Stimulated activated CD4-positive, alpha-beta T cell treated with anti-CD3 and anti-CD28 coated beads, TNF-alpha, amount 100 ng/mL, for 1 hour (primary cell): ENCODE measurements at places on chromosomes 5 and 9.
A peak's percentile ranks its signal among the peaks of the same experiment; 100 is the strongest.

DNA sequence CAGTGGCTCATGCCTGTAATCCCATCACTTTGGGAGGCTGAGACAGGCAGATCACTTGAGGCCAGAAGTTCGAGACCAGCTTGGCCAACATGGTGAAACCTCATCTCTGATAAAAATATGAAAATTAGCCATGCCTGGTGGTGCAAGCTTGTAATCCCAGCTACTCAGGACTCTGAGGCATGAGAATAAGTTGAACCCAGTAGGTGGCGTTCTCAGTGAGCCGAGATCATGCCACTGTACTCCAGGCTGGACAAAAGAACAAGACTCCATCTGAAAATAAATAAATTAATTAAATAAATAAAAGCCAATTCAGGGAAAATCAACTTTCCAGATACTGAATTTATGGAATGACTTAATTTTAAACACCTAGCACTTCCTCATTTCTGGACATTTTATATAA, 1722.1 kb downstream of the MAT2B start:
- no peak for DNase-seq

GRCh38 chr9:83422527-83422926, 115.7 kb downstream of the FRMD3 start:
- no peak for DNase-seq

DNA sequence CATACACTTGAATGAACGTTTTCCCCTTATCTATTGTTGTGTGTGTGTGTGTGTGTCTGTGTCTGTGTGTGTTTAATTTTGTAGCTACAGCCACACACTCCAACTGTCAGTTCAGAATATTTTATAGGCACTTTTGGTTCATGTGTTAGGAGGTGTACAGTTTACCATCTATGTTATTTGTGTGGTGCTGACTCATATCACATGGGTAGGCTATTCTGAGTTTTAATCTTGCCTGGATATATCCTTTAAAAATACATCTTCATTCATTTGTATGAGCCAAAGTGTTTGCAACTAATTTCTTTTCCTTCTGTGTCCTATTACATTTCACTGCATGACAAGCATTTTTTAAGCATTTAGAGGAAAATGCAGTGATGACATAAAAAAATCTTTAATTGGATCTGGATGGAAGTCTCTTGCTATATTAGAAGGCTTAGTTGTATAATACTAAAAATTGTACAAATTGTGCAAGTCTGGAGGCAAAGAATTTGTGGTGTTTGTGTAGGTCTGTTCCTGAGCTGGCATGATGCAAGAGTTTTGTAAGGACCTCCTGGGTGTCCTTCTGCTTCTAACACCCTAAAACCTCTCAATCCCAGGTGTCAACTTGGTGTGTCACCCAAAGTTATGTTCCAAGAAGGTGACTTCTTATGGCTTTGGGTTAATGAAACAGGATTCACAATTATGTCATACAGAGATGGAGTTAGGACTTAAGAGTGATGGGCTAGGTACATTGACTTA, 52.4 kb upstream of the HMHB1 start:
- DNase-seq, result no peak

DNA sequence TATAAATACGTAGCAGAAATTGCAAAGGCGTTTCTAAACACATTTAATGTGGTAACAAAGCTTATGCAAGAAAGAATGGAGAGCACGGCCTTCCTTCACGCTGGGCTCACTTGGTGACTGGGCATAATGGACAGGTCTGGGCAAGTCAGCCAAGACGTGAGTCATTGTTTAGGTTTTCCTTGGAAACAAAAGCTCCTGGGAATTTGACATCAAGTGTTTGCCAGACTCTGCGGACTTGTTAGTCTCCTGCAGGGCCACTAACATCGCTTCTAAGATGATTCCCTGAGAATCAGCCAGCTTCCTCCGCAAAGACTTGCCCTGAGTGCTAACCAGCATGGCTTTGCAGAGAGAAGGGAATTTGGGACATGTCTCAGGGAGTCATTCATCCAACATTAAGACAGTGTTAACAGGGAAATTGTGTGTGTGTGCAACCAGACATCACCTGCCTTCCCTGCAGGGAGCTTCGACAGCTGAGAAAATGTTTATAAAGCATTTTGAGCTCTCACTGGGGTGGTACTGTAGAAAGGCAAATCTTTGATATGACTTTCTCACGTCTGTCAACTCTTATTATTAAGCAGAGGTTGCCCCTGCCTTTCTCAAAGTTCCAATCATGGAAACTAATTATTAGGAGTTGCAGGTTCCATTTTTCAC, 182.5 kb downstream of the NTRK2 start:
- DNase-seq, result no peak

GRCh38 chr5:83956386-83956785, 235.7 kb upstream of the HAPLN1 start:
- no peak for DNase-seq

DNA sequence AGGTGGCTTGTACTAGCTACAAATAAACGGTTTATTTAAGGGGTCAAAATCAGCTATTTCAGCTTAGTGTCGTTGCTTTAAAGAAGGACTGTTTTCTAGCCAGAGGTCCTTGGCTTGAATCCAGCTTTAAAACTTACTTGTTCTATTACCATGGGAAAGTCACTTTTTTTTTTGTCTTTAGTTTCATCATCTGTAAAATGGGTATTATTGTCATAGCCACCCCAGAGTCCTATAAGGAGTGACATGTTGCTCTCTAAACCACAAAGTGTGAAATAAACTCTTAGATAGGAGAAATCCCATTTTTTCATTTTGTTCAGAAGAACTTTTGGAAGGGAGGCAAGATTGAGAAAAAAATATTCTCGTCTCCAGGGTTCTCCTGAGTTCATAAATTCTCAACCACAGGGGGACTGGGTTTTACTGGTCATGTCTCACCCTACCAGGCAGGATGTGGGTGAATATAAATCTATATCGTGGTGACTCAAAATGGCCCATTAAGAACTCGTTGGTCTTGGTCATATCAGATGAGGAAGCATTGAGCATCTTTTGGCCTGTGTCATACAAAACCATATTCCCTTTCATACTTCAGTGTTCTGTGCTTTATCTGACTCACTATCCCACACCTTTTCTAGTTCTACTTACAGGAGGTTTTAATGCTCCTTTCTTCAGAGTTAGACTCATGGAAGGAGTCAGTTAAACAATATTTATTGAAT, 202.7 kb upstream of the NR3C1 start:
- no peak for DNase-seq

- DNase-seq, result no peak
Observed at GRCh38 chr5:83672158-83672557, 48.5 kb downstream of the HAPLN1 start.

DNA sequence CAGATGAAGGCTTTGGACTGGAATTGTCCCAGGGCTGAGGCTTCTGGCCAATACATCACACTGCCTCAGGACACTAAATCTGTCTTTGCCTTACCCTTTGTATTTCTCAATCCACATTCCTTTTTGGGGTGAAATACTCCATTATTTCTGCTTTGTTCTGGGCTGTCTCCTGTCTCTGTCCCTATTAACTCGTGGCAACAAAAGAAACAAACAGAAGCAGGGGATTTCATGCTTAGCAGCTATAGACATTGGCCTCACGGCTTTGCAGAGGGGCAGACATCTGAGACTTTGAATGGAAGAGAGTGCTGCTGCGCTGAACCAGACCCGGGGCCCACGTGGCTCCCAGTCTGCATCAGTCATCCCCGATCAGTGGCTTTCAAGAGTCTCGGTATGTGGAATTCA, 129.7 kb downstream of the ARL15 start:
- no peak for DNase-seq

GRCh38 chr9:4144869-4145268, 155.0 kb downstream of the GLIS3 start:
- DNase-seq, result no peak

GRCh38 chr9:119164716-119165115, 204.5 kb downstream of the BRINP1 start:
- no peak for DNase-seq

DNA sequence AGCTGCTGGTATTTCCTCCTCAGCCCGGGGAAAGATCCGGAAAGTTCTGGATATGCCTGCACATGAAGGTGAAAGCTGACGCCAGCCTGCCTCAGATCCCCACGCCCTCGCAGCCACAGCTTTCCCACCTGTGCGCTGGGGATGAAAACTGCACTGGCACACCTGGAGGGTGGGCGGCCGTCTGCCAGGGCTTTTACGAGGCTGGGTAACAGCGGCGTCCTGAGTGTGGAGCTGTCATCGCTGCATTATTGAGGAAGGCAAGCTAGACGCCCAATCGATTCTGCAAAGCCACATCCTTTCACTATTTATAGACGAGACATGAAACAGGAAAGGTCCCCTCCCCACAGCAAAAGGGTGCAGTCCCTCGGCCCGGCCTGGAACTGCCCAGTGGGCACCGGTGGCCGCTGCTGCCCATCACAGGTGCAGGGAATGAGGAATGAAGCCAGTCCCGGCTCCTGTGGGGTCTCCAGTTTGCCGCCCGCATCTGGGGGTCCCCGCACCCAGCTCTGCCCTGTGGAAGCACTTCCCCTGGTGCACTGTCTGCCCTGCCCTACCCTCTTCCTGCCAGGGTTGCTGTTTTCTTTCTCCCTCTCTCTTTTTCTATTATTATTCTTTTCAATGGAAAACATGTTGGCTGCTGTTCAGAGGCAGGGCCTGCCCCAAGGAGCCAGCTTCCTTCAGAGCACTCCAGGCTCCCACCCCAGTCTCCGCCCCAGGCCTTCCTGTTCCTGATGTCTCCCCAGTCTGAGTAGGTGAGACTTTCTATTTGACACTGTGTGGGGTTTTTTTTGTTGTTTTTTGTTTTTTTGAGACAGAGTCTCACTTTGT, 7.0 kb downstream of the NOTCH1 start:
- peak; percentile 35 for DNase-seq

- no peak for DNase-seq
Observed at GRCh38 chr5:28714907-28715698, 1676.7 kb upstream of the CDH9 start.

DNA sequence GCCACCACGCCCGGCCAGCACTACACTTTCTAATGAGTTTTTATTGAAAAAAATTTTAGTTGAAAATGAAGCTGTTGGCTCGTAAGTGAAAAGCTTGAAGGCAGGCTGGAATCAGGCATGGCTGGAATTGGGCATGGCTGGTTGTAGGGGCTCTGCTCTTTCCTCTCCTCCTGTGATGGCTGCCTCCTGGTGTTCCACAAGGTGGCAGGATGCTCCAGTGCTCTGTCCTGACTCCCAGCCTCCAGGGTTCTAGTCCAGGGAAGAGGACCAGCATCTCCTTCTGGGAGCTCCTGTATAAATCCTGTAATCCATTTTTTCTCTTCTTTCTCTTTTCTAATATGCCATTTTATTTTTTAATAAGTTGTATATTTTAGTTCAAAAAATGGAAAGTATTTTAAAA, 57.2 kb upstream of the DHFR start:
- no peak for DNase-seq

- DNase-seq, result no peak
Observed at GRCh38 chr5:102866237-102866600, 111.1 kb downstream of the PAM start.

GRCh38 chr5:136061630-136062365, 33.0 kb downstream of the TGFBI start:
- no peak for DNase-seq

GRCh38 chr5:90015584-90016018, 394.0 kb downstream of the CETN3 start:
- no peak for DNase-seq

GRCh38 chr9:2424619-2425033, 197.0 kb upstream of the VLDLR start:
- DNase-seq, result no peak
